Stimulated activated CD4-positive, alpha-beta T cell treated with anti-CD3 and anti-CD28 coated beads, Interleukin-12 subunit alpha, Interleukin-12 subunit beta, amount 100 ng/mL, for 24 hours (primary cell): ENCODE measurements at places on chromosomes 5 and 9.
A peak's percentile ranks its signal among the peaks of the same experiment; 100 is the strongest.

DNA sequence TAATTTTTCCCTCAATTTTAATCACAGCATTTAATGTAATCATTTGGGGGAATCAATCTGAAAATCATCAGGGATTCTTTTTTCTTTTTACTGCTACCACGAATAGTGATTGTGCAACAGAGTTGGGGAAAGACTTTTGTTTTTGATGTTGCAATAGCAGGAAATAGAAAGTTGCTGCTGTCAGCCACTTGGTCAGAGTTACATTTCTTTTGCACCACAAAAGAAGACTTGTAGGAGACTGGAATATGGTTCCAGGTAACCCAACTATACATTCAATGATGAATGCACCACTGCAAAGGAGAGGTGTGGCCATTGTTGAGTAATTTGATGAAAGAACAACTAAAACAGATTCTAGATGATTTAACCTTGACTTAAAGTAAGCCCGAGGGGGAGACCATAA, 46.3 kb upstream of the PALM2AKAP2 start:
- DNase-seq, result no peak

DNA sequence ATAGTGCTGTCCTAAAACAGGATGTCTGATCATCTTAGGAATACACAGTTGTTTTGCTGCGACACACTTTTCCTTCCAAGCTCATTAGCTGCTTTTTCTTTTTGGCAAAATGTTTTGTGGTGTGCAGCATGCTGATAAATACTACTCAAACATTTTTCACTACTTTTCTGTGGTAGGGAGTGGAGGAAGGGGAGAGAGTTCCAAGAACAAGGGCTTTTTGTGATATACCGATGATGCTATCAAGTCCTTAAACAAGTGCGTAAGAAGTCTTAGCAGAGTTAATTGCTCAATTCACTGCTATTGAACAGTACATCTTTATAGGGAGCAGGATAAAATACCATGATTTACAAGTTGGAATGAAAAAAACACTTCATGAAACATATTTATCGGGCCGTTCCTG, 23.6 kb upstream of the TEK start:
- DNase-seq, result no peak

DNA sequence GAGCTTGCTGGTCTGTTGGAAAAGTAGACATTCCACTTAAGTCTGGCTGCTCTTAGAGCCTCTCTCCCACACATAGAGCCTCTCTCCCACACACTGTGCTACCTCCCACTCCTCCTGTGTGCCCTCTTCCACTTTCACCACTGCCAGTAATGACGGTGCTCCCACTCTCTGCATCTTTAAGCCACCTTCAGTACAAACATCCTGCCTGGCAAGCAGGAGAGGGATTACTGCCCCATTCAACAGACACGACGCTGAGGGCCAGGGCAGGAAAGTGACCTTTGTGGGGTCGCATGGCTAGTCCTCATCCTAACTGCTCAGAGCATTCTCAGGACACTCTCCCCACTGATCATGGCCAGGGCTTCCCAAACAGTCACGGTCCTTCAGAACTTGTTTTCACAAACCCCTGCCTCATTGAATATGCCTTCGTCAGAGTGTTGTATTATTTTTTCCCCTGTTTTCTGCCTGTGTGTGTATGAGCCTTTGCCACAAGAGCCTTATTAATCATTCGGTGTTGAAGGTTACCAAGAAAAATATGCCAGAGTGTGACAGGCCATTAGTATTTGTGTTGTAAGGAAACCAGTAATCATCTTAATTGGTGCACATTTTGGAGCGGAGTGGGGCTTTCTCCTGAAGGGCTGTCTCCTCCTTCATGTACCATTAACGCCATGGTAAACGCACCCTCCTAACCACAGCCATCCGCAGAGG, 87.1 kb upstream of the SAP30L start:
- no peak for DNase-seq

GRCh38 chr5:135821802-135822201, 12.7 kb upstream of the SLC25A48 start:
- DNase-seq, result no peak

- DNase-seq, result peak; percentile 74
These were observed 5.0 kb upstream of the RNF44 start for GRCh38 chr5:176542135-176542595.

DNA sequence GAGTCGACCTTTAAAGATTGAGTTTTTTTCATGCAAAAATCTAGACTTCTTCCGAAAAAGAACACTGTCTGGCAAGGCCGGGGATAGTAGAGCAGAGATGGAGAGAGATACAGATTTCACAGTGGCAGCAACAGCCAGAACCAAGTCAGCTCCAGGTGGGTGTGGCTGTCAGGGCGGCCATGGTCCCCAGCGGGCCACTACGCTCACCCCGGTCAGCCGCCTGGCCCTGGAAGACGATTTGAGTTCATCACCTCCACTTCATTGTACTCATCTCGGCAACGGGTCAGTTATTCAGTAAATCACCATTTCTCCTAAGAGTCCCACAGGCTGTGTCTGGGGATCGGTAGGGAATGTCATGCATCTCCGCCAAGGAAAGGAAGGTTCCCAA, 53.0 kb downstream of the ZNF354C start:
- DNase-seq, result no peak

- no peak for DNase-seq
These were observed 443.8 kb downstream of the SPOCK1 start for GRCh38 chr5:137055271-137055872.

GRCh38 chr9:98686961-98687855, 21.5 kb downstream of the GABBR2 start:
- DNase-seq, result no peak

DNA sequence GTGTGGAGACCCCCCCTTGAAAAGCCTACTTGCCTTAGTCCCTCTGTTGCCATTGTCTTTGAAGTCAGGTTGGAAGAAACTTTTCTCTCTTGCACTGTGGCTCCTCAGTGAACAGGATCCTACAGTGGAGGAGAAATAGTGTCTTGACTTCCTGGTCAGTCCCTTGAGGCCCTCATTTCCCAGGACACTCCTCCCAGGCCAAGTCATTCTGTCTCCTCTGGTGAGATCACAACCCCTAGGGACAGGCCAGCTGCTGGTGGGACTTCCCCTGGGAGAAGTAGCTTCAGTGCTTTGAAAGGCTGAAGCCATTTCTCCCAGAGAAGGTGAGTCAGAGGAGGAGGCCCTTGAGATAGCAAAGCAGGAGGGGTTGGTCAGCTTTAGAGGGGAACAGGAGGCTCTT, 10.1 kb upstream of the GRIA1 start:
- no peak for DNase-seq
